ENCODE measurements at places on chromosomes 5 and 9.

DNA sequence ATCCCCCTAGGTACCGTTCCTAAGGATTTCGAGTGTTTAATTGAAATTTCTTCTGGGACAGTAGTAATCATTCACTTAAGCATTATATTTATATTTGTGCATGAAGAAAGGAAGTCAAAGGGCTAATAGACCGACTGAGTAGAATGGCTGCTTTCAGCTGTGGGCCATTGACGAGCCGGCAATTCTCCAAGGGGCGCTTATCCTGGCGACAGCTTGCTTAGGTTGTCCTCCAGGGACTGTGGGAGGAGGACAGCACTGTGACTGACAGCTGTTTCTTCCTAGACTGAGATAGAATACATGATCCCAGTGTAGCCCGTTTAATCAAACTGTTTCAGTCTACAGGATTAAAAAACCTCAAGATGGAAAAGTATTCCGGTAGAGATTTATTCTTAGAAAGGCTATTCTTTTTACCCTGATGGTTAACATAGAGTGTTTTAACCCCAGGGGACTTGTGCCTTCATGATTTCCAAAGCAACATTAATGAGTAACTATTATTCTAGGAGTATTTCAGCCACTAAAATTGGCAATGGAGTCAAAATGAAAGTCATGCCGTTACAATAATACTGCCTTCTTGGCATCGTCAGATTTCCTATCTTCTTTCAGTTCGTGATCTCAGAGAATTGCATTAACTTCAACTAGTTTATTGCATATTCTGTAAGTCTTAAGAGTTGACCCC lies 943.1 kb upstream of the WWC1 start:
- no peaks in the 10 kb centered on the region for H3K36me3 ChIP-seq
- no peak overlapping the region for H3K4me3 ChIP-seq
- DNase-seq: no peak
- no peak overlapping the region for H3K27ac ChIP-seq
- H3K27me3 ChIP-seq: no peaks in the 10 kb centered on the region

GRCh38 chr5:62342476-62342837 lies 36.5 kb downstream of the KIF2A start:
- H3K27ac ChIP-seq: no peak overlapping the region
- H3K27me3 ChIP-seq: no peaks in the 10 kb centered on the region
- no peaks in the 10 kb centered on the region for H3K4me1 ChIP-seq
- no peaks in the 10 kb centered on the region for H3K36me3 ChIP-seq
- no peak for DNase-seq

GRCh38 chr5:106094204-106094607 lies 1576.5 kb downstream of the EFNA5 start:
- no peaks in the 10 kb centered on the region for H3K27me3 ChIP-seq
- DNase-seq: no peak
- no peaks in the 10 kb centered on the region for H3K36me3 ChIP-seq
- peaks cover 4% of the 10 kb centered on the region for H3K4me1 ChIP-seq

DNA sequence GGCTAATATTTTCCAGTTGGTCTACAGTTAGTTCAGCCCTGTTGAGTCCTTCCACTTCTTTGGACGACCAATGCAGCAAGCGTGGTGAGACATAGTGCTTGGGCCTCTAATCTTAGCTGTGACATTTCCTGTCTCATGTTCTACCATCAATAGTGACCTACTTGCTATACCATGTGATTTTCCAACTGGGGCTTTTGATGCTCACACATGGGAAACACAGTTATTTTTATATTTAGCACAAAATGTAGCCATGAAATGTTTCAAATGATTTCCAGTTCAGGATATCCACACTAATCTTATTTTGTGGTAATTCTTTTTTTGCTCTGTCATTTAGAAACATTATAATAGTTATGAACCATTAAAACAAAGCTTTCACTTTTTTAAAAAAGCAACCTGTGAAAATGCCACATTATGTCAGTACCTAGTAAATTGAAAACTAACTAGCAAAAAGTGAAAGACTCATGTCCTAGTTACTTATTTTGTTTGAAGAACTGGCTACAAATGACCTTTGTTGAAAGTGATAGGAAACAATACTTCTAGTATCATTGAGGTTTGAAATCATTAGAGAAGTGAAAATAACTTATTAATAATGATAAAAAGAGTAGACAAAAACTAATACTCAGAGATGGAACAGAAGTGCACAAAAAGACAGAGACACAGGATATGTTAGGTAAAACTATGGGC lies 18.3 kb downstream of the MARCHF3 start:
- no peaks in the 10 kb centered on the region for H3K36me3 ChIP-seq
- H3K4me1 ChIP-seq: no peaks in the 10 kb centered on the region
- no peak overlapping the region for H3K4me3 ChIP-seq
- no peaks in the 10 kb centered on the region for H3K27me3 ChIP-seq
- H3K27ac ChIP-seq: no peak overlapping the region
- DNase-seq: no peak

- no peak overlapping the region for H3K4me3 ChIP-seq
- H3K27ac ChIP-seq: no peak overlapping the region
- no peaks in the 10 kb centered on the region for H3K4me1 ChIP-seq
- DNase-seq: no peak
These were observed 23.0 kb upstream of the RBM22 start for GRCh38 chr5:150723845-150724244.

DNA sequence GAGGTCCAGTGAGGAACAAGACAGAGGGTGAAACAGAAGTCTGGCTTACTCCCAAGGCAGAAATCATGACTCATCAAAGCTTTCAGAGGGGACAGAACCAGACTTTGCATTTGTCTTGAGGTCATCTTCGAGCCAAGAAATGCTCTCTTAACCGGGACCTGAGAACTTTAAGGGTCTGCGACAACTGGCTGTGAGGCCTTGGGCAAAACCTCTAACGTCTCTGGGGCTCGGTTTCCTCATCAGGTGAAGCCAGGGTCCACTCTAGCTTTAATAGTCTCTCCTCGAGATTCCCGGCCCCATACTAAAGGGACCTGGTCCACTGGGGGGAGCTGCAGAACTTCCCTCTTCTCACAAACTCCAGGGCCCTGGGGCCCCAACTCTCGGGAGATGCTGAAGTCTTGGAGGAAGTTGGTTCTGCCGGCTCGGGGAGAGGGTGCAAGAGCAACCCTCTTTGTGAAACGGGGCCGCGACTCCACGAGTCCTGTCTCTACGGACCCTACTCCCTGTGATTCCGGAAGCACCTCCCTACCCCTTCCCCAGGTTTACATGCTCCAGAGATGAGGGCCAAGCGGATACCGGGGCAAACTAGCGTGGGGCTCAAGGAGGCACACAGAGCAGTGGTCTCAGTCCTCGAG lies 2.6 kb downstream of the GLIS3 start:
- H3K27me3 ChIP-seq: no peaks in the 10 kb centered on the region
- peak; percentile 42 for DNase-seq

DNA sequence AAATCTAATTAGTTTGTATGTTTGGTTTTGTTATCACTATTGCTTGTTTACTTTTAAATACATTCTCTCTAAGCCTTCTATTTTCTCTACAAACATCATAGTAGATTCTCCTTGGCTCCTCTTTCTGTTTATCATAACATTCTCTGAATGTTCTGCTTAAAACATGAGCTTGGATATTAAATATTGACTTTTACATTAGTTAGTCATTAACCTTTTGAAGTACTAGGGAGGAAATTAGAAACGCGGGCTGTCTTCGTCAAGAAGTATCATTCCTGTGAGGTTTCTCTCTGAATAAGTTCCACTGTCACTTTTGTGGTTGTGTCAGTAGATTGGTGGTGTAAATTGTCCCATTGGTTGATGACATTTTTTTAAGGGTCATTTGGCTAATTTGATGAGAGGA lies 821.5 kb downstream of the EFNA5 start:
- H3K4me3 ChIP-seq: no peak overlapping the region
- no peak overlapping the region for H3K27ac ChIP-seq
- no peaks in the 10 kb centered on the region for H3K27me3 ChIP-seq
- H3K36me3 ChIP-seq: no peaks in the 10 kb centered on the region
- no peak for DNase-seq

DNA sequence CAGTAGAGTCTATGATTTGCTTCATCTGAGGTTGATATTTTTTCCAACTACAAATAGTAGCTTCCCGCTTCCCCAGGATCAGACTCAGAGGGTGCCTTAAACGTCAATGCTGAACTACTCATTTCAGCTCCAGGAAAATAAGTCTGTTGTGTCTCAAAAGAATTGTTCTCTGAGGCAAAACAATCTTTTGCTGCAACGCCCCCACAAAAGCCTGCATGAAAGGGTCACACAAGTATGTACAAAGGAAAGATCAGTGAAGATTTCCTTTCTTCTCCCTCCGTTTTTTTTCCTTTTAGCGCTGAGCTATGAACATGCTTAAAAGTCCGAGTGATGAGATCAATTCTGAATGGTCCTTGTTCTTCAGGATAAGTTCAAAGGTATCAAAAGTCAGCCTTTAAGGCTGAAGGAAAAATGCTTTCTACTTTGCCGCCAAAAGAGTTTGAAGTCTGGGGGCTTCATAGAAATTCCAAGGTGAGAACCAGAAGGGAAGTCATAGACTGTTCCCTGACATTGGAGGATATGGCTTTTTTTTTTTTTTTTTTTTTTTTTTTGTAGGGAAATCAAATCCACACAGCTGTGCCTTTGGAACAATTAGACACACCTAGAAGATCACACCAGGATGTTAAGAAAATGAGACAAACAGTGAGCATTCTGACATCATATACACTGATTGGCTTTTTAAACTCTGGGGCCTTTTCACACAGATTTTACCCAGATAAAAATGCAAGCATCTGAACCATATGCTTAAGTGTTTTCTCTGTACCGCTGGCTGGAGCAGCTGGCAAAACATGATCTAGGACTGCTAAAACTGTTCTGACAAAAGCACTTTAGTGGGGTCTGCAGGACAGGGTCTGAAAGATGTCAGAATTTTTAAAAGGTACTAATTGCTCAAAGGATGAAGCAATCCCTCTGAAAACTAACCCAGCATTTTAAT lies 329.3 kb downstream of the ENC1 start:
- H3K27ac ChIP-seq: peak overlapping the region; percentile 92
- no peak overlapping the region for H3K4me3 ChIP-seq
- no peaks in the 10 kb centered on the region for H3K27me3 ChIP-seq
- H3K4me1 ChIP-seq: peaks cover 25% of the 10 kb centered on the region
- no peak for DNase-seq

DNA sequence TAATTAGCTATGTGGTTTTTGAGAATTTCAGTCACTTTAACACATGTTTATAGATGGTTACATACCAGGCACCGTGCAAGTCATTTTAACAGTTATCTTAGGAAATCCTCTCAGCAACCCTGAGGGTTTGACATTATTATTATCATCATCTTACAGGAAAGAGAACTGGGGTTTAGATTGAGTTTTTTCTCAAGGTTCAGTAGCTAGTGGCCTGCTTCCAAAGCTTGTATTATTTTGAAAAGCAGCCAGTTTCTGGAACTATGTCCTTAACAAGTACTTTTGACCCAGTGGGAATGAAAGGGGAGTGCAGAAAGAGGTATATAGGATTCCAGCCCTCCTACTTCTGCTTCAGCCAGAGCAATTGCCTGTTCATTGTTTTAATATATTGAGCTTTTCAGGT lies 157.5 kb downstream of the COMMD10 start:
- H3K27me3 ChIP-seq: no peaks in the 10 kb centered on the region
- no peaks in the 10 kb centered on the region for H3K36me3 ChIP-seq

DNA sequence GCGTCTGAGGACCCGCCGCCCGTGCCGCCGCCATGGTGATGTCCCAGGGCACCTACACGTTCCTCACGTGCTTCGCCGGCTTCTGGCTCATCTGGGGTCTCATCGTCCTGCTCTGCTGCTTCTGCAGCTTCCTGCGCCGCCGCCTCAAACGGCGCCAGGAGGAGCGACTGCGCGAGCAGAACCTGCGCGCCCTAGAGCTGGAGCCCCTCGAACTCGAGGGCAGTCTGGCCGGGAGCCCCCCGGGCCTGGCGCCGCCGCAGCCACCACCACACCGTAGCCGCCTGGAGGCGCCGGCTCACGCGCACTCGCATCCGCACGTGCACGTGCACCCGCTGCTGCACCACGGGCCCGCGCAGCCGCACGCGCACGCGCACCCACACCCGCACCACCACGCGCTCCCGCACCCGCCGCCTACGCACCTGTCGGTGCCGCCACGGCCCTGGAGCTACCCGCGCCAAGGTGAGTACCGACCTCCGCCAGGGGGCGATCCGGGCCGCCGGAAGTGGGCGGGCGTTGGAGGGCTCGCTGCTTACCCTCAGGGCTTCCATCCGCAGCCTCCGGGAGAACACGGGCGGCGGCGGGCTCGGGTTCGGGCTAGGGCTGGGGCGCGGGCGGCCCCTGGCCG lies 8.5 kb downstream of the PRR7 start:
- peak overlapping the region; percentile 13 for H3K27ac ChIP-seq
- H3K4me3 ChIP-seq: peak overlapping the region; percentile 64

DNA sequence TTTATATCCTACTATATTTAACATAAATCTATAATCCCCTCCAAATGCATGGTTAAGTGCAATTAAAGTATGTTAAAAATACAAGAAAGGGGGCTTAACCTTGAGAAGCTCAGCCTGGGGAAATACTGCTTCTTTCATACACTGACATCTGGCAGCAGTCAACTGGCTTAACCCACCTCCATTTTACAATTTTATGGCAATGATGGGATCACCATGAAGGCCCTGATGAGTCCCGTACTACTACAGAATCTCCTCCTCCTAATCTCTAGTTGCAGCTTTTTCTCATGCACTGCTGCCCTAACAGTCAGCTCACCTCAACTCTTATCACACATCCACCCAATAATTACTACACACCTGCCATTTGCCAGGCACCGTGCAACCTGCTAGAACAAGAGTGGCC lies 40.9 kb downstream of the ZNF608 start:
- H3K27me3 ChIP-seq: no peaks in the 10 kb centered on the region
- H3K27ac ChIP-seq: no peak overlapping the region
- peaks cover 12% of the 10 kb centered on the region for H3K4me1 ChIP-seq
- H3K36me3 ChIP-seq: no peaks in the 10 kb centered on the region
- H3K4me3 ChIP-seq: no peak overlapping the region
- DNase-seq: no peak

GRCh38 chr9:13186091-13186490 lies 93.4 kb downstream of the MPDZ start:
- H3K36me3 ChIP-seq: peaks cover 4% of the 10 kb centered on the region
- no peak for DNase-seq
- no peak overlapping the region for H3K27ac ChIP-seq
- peaks cover 5% of the 10 kb centered on the region for H3K4me1 ChIP-seq
- no peaks in the 10 kb centered on the region for H3K27me3 ChIP-seq

Measured in trophoblast cell (in vitro differentiated cells and primary cell).